ENCODE measurements at places on chromosomes 2 and 18.
A peak's percentile ranks its signal among the peaks of the same experiment; 100 is the strongest.

- DNase-seq: no peak
These were observed 30.1 kb downstream of the GAREM2 start for GRCh38 chr2:26202981-26203490.

- DNase-seq: no peak
These were observed 399.7 kb upstream of the ID2 start for GRCh38 chr2:8281950-8282857.

- DNase-seq: no peak
These were observed 33.7 kb upstream of the LBH start for GRCh38 chr2:30197570-30198192.

DNA sequence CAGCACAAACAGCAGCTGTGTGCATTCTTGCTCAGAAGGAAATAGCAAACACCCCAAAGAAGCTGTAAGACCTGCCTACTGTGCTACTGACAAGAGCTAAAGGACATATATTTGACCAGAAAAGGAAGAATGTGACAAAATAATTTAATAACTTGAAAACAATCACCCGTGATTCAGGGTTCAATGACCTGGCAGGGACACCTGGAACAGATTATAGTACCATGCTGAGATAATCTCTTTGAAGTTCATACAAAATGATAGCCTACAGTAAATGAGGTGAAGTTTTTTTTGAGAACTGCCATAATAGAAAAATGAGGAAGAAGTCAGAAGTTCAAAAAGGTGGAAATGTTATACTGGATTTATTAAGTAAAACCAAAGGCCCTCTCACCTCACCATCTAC is 324.8 kb upstream of the GULP1 start:
- no peak for DNase-seq

- no peak for DNase-seq
These were observed 7.2 kb upstream of the CCNT2 start for GRCh38 chr2:134911400-134911785.

GRCh38 chr2:1052771-1053191 is 102.1 kb downstream of the SNTG2 start:
- no peak for DNase-seq

DNA sequence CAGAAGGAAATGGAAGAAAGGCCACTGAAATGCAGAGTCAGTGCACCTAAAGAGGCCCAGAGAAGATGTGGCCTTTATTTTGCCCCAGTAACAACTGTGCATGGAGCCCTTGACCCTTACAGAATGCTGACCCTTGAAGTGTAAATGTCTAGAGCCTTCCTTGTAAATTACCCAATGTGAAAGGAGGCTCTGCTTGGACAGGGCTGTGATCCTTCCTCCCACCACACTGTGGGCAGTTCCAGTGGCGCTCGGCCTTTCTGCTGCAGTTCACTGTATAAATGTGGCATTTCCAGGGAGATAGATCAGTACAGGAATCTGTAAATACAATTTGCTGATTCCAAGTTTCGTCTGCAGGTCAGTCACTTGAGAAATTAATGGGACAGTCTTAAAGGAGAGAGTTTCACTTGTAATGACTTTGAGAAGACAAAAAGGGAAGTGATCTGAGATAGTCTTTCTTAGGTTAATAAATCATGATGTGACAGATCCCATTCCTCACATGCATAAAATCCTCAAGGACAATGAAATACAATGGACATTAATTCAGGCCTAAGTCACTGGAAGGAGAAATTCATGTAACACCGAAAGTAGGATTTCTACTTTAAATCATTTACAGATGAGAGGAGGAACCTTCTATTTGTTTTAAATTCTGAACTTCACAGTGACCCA is 133.8 kb upstream of the LMAN1 start:
- DNase-seq: no peak

DNA sequence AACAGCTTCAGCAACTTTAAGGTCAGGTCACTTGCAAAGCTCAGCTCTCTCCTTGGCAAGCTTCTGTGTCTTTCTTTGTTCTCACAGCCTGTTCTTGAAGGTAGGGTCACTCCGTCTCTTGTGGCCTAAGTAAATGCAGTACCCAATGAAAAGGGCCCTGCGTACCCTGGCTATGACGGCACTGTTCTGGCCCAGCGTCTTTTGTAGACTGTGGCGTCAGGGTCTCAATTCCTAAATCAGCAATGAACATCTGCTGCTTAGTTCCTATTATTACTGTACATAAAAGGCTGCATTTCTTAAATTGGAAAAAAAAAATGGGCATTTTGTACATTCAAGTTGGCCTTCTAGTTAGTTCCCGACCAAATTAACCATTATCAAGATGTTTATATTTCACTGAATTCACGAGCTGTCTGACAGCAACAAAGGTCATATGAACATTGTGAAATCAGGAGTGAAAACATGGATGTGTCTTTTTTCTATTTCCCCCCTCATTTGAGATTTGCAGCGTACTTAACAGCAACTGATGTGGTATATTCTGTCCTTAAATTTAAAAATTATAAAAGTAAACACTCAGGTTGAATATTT is 17.0 kb upstream of the MTCL1 start:
- no peak for DNase-seq

DNA sequence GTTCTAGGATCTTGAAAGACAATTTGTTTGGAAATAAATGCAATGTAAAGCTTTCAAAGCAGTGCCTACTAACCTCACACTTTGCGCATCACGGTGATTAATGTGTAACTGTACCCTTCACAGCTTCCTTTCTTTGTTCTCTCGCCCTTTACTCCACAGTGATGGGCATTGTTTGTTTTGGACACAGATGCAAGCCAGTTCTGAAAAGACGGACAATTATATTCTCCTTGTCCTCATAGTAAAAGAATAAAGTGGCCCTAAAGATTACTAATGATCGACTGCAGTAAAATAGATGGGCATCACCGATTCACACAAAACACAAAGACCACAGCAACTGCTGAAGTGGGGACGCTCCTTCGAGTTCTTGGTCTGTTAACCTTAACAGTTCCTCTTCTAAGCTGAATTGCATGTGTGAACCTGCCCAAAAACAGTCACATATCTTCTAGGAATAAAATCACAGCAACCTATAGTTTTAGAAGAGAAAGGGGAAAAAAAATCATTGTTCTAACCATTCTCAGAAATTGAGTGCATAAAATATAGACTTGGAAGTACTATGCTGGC is 7.7 kb downstream of the L3MBTL4 start:
- DNase-seq: no peak

GRCh38 chr2:46015671-46016070 is 281.5 kb upstream of the EPAS1 start:
- DNase-seq: no peak

- no peak for DNase-seq
These were observed 38.4 kb downstream of the POMC start for GRCh38 chr2:25129901-25130520.

DNA sequence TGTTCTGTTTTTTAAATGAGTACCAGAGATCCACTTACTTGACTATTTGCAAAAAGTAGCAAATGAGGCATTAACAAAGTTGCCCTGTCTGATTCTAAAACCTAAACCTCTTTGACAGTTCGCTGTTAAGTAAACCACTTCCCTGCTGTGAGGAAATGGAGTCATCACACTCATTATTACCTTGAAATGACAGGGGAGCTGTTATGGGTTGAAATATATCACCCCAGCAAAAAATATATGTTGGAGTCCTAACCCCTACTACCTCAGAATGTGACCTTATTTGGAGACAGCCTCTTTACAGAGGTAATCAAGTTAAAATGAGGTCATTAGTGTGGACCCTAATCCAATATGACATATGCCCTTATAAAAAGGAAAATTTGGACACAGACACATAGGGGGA is 36.1 kb downstream of the DHRS9 start:
- DNase-seq: peak; percentile 53

- no peak for DNase-seq
These were observed 769 bp downstream of the FKBP1B start for GRCh38 chr2:24050041-24050979.

DNA sequence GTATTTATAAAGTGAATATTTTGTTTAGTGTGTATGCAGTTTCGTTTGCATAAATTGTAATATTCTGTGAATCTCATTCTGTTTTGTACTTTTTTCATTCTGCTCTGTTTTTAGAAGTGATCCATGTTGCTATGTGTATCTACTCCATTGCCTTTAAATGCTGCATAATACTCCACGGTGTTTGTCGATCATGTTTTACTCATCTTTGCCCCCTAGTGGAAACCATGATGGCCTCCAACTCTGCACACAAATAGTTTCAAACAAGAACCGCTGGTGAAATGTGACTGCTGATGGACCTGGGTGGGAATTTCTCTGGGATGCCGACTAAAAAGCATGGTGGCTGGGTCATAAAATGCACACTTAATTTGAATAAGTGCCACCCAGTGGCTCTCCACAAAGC is 32.0 kb upstream of the SKOR2 start:
- peak; percentile 28 for DNase-seq

DNA sequence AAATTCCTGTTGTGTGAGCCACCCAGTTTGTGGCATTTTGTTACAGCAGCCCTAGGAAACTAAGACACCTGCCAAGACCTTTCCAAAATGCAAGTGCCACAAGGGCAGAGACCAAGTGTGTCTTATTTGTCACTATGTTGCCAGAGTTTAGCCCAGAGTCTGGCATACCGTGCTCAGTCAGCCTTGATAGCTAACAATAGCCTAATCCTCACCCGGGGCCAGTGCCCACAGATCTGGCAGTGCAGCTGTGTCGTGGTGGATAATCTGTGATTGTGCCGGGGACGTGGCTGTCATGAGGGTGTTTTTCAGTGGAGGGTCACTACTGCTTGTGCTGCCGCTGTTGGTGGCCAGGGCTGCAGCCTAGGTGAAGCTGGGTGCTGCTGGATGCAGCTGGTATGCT is 53.5 kb downstream of the MEP1B start:
- no peak for DNase-seq

DNA sequence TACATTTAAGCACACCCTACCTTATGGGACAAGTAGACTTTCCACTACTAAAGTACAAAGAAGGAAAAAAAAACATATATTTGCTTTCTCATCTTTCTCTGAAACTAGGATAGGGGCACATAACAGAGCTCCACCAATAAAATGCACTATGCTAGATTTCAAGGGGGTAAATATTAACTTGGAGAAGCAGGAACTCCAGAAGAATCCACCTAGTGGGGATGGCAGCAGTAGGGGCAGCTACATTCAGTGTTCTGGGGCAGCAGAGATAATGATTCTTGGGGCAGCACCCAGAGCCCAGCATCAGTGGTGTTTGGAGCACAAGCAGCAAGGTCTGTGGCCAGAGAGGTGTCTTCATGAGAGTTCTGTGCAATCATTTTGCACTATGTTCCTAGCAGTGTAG is 64.7 kb downstream of the DTNB start:
- DNase-seq: no peak

- no peak for DNase-seq
These were observed 5.1 kb downstream of the PKDCC start for GRCh38 chr2:42052702-42053481.

- DNase-seq: no peak
These were observed 200.4 kb downstream of the TSN start for GRCh38 chr2:121955872-121956271.

DNA sequence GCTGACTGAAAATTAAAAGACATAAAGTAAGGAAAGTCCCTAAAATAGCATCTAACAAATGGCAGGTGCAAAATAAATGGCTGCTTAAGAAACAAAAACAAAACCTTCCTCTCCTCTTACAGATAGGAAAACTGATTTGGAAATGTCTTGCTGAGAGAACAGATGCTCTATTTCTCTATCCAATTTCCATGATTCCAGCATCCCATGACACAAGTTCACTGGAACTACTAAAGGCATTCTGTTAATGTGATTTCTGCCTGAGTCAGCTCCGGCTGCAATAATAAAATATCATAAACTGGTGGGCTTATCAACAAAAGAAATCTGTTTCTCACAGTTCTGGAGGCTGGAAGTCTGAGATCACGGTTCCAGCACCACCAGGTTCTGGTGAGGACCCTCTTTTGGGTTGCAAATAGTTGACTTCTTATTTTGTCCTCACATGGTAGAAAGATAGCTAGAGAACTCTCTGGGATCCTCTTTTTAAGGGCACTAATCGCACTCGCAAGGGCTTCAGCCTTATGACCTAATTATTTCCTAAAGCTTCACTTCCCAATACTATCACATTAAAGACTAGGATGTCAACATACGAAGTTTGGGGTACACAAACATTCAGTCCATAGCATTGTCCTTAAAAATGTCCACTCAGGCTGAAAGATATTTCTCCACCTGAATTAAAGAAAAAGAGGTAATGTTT is 78.2 kb upstream of the GALNT3 start:
- no peak for DNase-seq

GRCh38 chr2:45919711-45920111 is 268.2 kb downstream of the PRKCE start:
- DNase-seq: no peak

- no peak for DNase-seq
These were observed 5.9 kb upstream of the ZAP70 start for GRCh38 chr2:97707362-97708047.

- DNase-seq: peak; percentile 71
These were observed 1.1 kb downstream of the UXS1 start for GRCh38 chr2:106192752-106193689.

- DNase-seq: peak; percentile 79
These were observed 99.5 kb downstream of the RBMS1 start for GRCh38 chr2:160394153-160394552.

- DNase-seq: no peak
These were observed 348.9 kb downstream of the HRH4 start for GRCh38 chr18:24809173-24809950.

- no peak for DNase-seq
These were observed 116.0 kb upstream of the ETAA1 start for GRCh38 chr2:67281101-67281500.
